ENCODE measurements at places on chromosomes 12 and 14.

- DNase-seq = no peak
These were observed 35.1 kb upstream of the BMAL2 start for GRCh38 chr12:27297566-27297965.

DNA sequence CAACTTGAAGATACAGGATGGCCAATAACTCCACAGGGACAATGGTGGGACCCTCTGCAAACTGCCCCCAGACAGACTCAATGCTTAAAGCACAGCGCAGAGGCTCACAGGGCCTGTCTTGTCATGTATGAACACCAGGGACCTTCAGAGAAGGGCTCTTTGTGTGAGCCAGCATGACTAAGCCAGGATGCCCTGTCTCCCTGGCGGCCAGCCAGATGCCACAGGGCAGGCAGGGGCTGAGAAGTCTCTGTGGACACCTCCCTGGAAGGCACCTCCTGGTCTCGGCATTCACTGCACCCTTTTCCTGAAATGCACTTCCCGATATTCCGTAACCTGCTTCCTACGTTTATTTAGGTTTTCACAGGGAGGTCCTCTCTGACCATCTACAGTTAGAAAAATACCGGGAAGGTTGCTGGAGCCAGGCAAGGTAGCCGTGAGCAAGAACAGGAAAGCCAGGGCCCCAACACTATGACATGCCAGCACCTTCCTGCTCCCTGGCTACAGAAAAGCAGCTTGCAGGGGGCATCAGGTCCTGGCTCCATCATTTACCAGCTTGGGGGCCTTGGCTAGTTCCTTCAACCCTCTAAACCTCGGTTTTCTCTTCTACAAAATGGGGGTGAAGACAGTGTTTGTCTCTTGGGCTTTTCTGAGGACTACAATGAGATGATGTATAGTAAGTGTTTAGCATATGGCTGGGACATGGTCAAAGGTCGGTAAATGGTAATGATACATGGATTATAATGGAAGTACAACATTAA, 65.0 kb downstream of the PITPNM2 start:
- DNase-seq = no peak

- DNase-seq = no peak
These were observed 102.5 kb upstream of the ARID2 start for GRCh38 chr12:45626965-45627364.

DNA sequence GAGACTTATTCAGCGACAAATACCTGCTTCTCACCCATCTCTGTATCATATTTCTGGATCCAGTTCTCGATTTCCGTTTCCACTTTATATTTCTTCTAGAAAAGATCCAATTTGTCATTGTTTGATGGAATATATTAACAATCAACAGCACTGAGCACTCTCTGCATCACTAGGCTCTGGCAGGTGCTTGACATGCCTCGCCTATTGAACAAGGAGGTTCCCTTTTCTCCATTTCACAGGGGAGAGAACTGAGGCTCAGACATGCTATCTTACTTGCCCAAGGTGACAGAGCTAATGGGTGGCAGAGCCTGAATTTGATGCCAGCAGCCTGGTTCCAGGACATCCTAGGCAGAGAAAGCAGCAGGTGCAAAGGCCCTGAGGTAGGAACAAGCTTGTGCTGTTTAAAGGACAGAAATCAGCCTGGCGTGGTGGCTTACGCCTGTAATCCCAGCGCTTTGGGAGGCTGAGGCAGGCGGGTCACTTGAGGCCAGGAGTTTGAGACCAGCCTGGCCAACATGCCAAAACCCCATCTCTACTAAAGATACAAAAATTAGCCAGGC, 12.1 kb downstream of the RITA1 start:
- DNase-seq = no peak

DNA sequence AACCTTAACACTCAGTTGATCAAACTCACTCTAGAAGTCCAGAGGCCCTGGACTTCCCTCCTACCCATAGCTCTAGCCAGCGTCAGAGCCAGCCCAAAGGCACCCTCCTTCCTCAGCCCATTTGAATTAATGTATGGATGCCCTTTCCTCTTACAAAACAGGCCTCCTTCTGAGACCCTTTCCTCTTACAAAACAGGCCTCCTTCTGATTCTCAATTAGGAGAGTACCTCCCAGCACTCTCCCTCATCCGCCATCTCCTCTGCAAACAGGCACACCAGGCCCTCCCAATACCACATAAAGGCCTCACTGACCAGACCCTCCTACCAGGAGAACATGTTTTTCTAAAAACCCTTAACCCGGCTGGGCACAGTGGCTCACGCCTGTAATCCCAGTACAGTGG, 65.7 kb downstream of the MOK start:
- no peak for DNase-seq

DNA sequence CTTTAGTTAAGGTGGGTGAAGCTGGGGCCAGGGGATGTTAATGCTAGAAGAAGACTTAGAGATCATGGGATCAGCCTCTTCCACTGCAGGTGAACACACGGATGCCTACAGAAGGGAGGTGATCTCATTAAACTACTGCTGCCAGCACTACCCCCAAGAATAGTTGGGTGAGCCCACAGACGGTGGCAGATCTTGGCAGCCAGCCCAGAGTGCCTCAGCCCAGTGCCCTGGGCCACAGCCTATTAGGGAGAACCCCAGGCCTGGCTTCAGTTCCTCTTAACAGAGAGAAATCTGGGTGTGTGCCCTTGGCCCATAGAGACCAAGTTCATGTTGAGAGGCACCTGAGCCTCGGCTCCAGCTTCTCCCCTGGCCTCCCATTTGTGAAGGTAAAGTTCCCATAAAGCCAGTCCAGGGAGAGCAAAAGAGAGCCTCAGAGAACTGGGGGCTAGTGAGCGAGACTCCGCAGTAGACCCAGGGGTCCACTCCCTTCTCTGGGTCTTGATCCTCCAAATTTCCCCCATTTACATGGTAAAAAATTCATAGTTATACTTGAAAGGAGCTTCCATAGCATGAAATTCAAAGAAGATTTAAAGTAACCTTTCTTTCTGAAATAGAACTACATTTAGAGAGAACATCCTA, 125.0 kb upstream of the CCND2 start:
- DNase-seq = no peak

DNA sequence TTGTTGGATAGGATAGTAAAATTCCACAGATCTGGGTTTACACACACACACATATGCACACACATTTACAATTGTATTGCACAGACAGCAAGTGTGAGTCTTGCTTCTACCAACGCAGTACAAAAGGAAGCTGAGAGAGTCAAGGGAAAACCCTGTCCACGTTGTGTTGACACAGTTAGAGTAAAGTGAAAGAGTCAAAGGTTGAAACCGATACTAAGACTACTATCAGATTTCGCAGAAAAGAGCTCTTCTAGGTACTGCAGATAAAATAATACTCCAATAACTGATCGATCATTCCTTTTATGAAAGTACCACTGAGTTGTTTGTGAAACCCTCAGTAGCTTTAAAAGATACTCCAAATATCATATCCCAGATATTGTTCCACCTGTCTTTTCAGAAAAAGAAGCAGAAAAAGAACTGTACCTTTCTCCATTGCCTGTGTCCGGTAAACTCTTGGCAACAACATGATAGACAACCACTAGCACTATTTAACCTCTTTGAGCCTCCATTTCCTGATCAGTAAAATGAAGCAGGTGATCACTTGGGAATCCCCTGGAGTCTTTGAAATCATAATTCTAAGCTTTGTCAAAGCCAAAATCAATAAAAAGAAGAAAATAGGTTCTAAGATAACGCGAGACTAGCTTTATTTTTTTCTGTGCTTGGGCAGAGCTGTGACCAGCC, 224.6 kb upstream of the FOXN3 start:
- no peak for DNase-seq

- no peak for DNase-seq
These were observed 140.3 kb downstream of the GCH1 start for GRCh38 chr14:54762296-54762695.

GRCh38 chr12:2431810-2432209, 363.0 kb upstream of the FKBP4 start:
- no peak for DNase-seq

DNA sequence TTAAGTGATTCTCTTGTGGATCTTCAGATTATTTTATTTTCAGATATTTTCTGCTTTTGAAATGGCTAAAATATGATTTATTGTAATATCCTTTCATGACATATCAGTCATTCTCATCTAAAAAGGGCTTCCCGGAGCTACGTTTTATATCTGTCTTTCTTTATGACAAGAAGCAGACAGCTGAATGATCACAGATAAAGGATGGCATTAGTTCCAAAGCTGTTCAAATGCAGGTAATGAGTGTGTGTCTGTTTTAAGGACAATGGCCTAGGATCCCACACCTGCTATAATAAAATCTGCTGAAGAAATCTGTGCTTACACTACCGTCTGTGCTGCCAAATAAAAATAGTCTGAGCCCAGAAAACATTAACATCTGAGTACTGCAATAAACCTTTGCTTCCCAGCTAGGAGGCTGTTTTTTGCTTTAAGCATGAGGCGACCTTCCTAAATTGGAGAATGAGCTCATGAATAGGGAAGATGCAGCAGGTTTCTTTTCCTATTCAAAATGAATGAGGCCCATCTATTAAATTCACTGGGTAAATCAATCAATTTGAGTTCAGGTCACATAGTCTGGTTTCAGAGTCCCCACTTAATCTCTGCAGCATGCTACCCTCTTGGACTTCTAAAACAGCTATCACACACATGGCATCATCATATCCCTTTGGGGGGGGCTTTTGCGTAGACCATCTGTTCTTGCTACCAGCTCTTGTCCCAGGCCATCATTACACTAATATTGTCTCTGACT, 498.5 kb downstream of the NELL2 start:
- DNase-seq = no peak

DNA sequence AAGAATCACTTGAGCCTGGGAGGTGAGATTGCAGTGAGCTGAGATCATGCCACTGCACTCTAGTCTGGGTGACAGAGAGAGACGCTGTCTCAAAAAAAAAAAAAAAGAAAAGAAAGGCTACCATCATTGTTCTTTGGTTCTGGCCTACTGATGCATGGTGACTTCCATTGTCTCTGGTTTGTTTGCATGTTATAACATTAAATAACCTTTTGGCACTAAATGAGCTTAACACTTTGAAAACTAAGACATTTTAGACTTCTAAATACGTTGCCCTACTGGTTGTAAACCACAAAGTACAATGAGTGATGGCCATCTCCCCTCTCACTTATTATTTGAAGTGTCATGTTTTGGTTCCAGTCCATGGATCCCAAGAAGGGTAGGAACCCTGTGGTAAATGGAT, 152.9 kb upstream of the CPM start:
- no peak for DNase-seq

GRCh38 chr12:121893961-121894460, 5.4 kb downstream of the PSMD9 start:
- no peak for DNase-seq

GRCh38 chr12:89985935-89986334, 277.3 kb upstream of the ATP2B1 start:
- no peak for DNase-seq

DNA sequence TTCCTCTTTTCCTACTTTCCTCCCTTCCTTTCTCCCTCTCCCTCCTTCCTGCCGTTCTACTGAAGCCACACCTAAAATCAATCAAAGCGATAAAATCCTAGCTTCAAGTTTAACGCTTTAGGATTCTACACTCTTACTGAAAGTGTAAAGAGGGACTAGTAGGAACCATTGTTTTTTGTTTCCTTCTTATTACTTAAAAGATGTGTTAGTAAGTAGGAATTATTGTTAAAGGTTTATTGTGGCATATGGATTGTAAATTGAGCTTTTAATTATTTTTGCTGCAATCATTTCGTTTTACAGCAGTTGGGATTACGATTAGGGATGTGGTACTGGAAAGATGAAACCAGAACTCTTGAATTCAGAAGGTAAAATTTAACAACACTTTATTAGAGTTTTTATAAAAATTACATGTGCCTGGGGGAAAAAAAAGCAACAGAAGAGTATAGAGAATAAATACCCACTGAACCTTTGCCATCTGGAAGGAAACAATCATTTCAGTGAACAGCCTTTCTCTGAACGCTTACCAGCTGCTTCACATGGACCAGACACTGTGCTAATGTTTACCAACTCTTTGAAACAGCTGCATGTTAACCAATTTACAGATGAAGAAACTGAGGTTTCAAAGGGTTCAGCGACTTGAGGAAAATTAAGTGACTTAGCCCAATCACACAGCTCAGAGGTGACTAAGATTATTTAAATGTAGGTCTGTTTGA, 1.0 kb downstream of the PPP1R36 start:
- DNase-seq = no peak

DNA sequence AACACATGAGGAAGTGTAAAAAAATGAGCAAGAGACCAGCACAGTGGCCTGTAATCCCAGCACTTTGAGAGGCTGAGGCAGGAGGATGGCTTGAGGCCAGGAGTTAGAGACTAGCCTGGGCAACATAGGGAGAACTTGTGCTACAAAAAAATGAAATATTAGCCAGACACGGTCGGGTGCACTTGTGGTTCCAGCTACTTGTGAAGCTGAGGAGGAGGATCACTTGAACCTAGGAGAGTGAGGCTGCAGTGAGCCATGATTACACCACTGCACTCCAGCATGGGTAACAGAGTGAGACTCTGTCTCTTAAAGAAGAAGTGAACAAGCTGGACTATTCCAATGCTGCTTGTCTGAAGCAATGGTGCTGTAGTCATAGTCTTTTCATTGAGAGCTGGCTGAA, 36.3 kb upstream of the MAP3K9 start:
- DNase-seq = no peak

DNA sequence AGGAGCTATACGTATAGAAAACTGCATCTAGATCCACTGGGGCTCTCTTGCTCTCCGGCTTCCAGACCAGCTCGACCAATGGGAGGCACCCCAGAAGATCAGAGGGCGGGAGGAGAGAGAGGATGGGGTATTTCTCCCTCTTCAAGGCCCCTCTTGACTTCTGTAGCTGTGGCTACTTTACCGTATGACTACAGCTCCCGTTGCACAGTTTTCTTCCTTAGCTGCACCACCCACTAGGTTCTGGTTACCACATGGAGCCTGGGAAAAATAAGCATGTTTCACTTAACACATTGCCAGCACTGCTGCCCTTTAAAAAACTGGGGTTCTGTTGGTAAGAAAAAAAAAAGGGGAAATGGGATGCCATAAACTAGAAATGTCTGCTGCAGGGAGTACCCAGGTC, 214.4 kb downstream of the TBX5 start:
- no peak for DNase-seq

DNA sequence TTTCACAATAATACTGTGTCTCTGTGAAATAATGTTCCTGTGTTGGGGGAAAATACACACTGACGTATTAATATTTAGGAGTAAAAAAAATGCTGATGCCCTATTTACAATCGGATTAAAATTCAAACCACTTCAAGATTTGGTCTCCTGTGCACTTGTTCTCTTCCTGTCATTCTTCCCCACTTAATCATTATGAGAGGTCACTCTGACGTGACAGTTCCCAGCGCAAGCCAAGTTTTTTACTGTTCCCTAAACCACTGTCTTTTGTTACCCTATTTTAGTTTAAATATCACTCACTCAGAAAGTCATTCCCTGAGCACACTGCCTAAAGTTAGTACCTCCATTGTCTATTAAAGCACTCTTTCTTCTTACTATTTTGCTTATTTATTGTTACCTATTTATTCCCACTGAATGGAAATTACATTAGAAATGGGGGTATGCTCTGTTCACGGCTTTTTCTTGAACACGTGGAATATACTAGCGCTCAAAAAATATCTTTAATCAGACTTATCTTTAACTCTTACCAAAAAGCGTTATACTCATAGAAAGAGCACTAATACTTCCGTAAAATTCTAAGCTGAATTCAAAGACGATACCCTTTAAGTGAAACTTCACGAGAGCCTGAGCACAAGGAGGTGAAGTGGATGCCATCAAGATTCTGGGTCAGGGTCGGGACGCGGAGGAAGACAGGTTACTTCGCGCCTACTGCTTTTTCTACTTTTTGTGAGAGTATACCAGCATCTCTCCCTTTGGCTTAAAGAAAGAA, 670 bp upstream of the PSMA3 start:
- peak; percentile 42 for DNase-seq

- DNase-seq = no peak
These were observed 11.8 kb downstream of the STON2 start for GRCh38 chr14:81388336-81388735.

All from cerebellar nuclear complex (tissue), 1 donor.